ENCODE measurements at places on chromosomes 5 and 9.
A peak's percentile ranks its signal among the peaks of the same experiment; 100 is the strongest.

GRCh38 chr9:71355884-71356283 is 234.5 kb upstream of the TRPM3 start:
- DNase-seq, result no peak
- no peak overlapping the region for H3K4me3 ChIP-seq
- H3K4me1 ChIP-seq, result no peaks in the 10 kb centered on the region
- H3K27ac ChIP-seq, result no peak overlapping the region
- H3K27me3 ChIP-seq, result no peaks in the 10 kb centered on the region

GRCh38 chr9:22084336-22085035 is 75.4 kb upstream of the CDKN2B start:
- no peaks in the 10 kb centered on the region for H3K4me1 ChIP-seq
- no peak overlapping the region for H3K27ac ChIP-seq
- no peak for DNase-seq
- no peak overlapping the region for H3K4me3 ChIP-seq
- no peaks in the 10 kb centered on the region for H3K27me3 ChIP-seq

DNA sequence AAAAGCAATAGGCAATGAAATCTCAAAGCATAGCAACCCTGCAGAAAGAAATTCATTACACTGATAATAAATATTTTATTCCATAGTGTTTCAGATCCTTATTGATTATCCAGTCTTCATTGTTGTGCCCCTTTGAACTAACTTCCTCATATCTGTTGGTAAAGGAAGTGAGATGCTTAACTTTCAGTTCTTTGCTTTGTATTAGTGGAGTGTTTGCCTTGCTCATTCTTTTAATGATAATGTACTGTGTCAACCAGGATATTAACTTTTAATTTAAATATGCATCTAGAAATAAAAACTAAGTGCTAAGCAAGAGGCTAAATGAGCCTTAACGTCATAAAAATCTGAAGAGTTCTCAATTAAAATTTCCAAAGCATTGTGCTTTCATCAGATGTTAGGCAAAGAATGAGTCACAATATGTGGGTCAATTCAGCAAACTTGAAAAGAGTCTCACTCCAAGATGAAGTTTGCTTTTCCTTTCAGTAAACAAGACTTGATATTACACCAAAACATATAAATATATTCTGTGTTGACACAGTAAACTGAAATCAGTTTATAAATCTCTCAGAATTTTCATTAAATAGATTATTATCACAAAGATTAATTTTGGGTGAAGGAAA is 105.9 kb downstream of the GIN1 start:
- H3K4me3 ChIP-seq, result no peak overlapping the region
- H3K27ac ChIP-seq, result no peak overlapping the region
- no peaks in the 10 kb centered on the region for H3K4me1 ChIP-seq
- no peak for DNase-seq
- H3K27me3 ChIP-seq, result no peaks in the 10 kb centered on the region
- no peaks in the 10 kb centered on the region for H3K36me3 ChIP-seq

GRCh38 chr5:139763930-139764791 is 31.4 kb upstream of the PSD2 start:
- DNase-seq, result peak; percentile 84
- H3K4me3 ChIP-seq, result no peak overlapping the region
- H3K4me1 ChIP-seq, result peaks cover 11% of the 10 kb centered on the region
- no peaks in the 10 kb centered on the region for H3K36me3 ChIP-seq
- H3K27me3 ChIP-seq, result no peaks in the 10 kb centered on the region
- H3K27ac ChIP-seq, result no peak overlapping the region

- H3K36me3 ChIP-seq, result no peaks in the 10 kb centered on the region
- no peaks in the 10 kb centered on the region for H3K4me1 ChIP-seq
- H3K27me3 ChIP-seq, result no peaks in the 10 kb centered on the region
- DNase-seq, result no peak
- H3K4me3 ChIP-seq, result no peak overlapping the region
Measured at GRCh38 chr5:92809855-92810465, 771.1 kb downstream of the NR2F1-AS1 start.

GRCh38 chr5:64811050-64811640 is 42.4 kb downstream of the CWC27 start:
- no peak overlapping the region for H3K27ac ChIP-seq
- H3K4me3 ChIP-seq, result no peak overlapping the region
- no peak for DNase-seq
- H3K36me3 ChIP-seq, result no peaks in the 10 kb centered on the region
- H3K4me1 ChIP-seq, result no peaks in the 10 kb centered on the region
- no peaks in the 10 kb centered on the region for H3K27me3 ChIP-seq

DNA sequence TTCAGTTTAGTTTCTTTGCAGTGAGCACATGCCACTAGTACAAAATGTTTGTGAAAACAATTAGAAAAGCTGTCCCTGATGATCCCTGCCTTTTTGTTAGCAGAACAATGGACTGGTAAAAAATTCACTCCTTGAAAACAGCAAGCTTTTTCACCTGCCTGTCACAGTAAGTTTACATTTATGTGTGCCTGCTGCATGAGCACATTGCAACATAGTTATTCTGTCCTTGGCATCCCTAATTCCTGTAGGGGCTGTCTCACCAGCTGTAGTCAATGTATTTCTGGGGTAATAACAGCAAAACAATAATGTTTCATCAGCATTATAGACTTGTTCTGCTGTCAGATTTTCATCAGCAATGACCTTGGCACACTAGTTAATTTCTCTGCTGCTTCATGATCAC is 11.6 kb upstream of the ZNF367 start:
- no peak overlapping the region for H3K4me3 ChIP-seq
- no peak for DNase-seq
- H3K36me3 ChIP-seq, result no peaks in the 10 kb centered on the region
- H3K4me1 ChIP-seq, result peaks cover 7% of the 10 kb centered on the region
- H3K27me3 ChIP-seq, result no peaks in the 10 kb centered on the region
- H3K27ac ChIP-seq, result no peak overlapping the region

DNA sequence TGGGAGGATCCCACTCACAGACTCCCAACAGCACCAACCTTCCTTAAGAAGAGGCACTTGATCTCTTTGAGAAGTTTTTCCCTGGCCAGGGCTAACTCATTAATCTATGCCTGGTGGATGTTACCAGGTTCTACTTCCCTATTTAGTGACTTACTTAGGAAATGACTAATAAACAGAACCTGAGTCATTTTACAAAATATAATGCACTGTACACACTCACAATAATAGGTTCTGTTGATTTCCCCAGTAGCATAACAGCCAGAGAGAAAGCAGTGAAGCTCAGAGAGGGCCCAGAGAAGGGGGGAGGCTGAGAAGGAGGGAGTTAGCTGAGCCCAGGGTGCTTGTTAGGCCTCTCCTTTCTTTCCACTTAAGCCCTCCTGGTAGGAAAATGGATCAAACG is 27.1 kb downstream of the FRMD3 start:
- H3K4me1 ChIP-seq, result no peaks in the 10 kb centered on the region
- H3K4me3 ChIP-seq, result no peak overlapping the region
- no peak for DNase-seq
- no peaks in the 10 kb centered on the region for H3K27me3 ChIP-seq
- H3K36me3 ChIP-seq, result no peaks in the 10 kb centered on the region
- peak overlapping the region; percentile 24 for H3K27ac ChIP-seq

DNA sequence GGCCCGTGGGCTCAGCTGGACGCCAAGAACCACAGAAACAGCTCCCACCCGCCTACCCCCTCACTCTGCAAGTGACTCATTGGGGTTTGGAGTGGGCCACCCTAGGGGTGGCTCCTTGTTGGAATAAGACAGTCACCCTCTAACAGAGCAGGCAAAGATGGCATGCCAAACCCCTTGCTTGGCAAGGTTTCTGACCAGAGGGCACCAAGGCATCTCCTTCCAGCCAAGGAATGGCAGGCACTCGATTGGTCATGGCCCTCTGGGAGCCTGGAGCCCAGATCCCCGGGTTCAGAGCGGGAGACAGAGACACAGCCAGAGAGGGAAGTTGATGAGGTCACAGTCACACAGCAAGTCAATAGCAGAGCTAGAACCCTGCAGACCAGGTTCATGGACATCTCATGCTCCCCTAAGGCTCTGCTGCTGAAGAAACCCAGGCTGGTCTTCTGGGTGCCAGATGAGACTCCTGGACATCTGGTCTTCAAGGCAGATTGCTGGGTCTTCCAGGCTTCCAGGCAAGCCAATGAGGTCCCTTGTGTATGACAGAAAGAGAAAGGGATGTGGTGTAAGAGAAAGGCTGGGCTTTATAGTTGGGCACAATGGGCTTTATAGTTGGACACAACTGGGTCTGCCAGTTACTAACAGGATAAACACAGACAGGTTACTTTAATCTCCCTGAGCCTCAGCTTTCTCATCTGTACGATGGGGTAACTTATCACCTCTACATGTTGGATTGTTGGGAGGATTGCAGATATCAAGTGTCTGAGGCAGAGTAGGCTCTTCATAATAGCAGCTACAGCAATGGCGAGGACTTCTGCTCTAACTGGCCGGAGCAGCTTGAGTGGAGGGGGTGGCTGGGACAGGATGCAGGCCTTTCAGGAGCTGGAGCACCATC is 23.3 kb upstream of the KIF12 start:
- no peak overlapping the region for H3K27ac ChIP-seq
- H3K4me1 ChIP-seq, result peaks cover 18% of the 10 kb centered on the region
- DNase-seq, result no peak
- H3K36me3 ChIP-seq, result no peaks in the 10 kb centered on the region

DNA sequence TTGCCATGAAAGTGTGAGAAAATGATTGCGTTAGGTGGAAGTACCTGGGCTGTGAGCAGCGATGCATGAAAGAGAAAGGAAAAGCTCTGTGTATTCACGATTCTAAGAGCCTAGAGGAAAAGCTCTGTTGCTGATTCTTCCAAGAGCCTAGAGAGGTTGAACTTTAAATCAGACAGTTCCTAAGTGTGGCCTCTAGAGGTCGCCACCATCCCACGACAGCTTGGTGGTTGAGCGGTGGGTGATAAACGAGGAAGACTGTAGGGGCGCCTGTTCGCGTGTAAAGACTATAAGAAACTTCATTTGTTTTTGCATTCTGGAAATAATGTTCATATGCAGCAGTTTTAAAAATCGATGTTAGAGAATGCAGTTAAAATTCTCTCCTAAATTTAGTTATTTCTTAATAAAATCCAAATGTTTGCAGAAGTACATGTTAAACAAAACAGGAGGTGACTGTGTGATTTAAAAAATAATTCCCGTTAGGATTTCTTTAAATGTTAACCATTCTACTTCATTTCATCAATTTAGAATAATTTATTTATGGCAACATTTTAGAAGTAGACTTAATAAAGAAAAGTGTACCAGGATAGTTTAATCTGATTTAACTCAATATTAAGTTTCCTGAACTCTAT is 107.7 kb downstream of the TENT4A start:
- no peaks in the 10 kb centered on the region for H3K36me3 ChIP-seq
- H3K4me3 ChIP-seq, result no peak overlapping the region
- H3K27me3 ChIP-seq, result no peaks in the 10 kb centered on the region
- H3K4me1 ChIP-seq, result no peaks in the 10 kb centered on the region
- H3K27ac ChIP-seq, result no peak overlapping the region
- DNase-seq, result no peak

- no peaks in the 10 kb centered on the region for H3K27me3 ChIP-seq
- H3K27ac ChIP-seq, result no peak overlapping the region
- peaks cover 14% of the 10 kb centered on the region for H3K36me3 ChIP-seq
Measured at GRCh38 chr9:83656032-83656680, 33.2 kb downstream of the IDNK start.

GRCh38 chr9:72038408-72038807 is 22.0 kb downstream of the C9orf57 start:
- H3K27ac ChIP-seq, result no peak overlapping the region
- H3K4me1 ChIP-seq, result no peaks in the 10 kb centered on the region
- H3K27me3 ChIP-seq, result no peaks in the 10 kb centered on the region
- peak; percentile 24 for DNase-seq

GRCh38 chr9:127336506-127337352 is 60.2 kb upstream of the SLC2A8 start:
- DNase-seq, result peak; percentile 42
- no peaks in the 10 kb centered on the region for H3K36me3 ChIP-seq
- H3K27ac ChIP-seq, result peak overlapping the region; percentile 61
- no peak overlapping the region for H3K4me3 ChIP-seq
- H3K27me3 ChIP-seq, result no peaks in the 10 kb centered on the region
- H3K4me1 ChIP-seq, result peaks cover 48% of the 10 kb centered on the region

DNA sequence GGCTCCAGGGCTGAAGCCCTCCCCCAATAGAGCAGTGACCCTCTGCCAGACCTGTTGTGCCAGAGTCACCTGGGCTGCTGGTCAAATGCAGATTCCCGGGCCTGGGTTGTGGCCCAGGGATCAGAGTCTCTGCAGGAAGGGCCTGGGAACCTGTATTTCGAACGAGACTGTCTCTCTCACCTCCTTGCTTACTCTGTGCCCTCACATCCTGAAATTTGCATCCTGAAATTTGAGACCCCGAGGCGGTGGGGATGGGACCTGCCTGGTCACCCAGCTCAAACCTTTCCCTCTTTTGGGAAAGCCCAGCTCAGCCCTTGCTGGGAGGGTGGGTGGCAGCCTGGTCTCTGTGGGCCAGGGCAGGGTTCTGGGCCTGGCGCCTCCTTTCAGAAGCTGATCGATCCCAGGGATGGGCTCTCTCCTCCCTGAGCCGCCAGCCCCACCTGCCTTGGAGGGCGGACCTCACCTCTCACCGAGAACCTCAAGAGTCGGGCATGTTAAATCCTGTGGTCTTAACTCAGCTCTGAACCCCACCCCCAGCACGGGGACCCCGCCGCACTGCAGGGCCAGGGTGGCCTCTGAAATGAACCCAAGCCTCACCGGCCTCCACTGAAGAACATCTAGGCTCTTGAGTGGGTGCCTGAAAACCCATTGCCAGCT is 44.0 kb upstream of the IER5L start:
- H3K27me3 ChIP-seq, result no peaks in the 10 kb centered on the region
- DNase-seq, result no peak
- no peak overlapping the region for H3K27ac ChIP-seq
- no peaks in the 10 kb centered on the region for H3K4me1 ChIP-seq
